Esophagus squamous epithelium (tissue), 5 donors: ENCODE measurements at places on chromosomes 2 and 18.

DNA sequence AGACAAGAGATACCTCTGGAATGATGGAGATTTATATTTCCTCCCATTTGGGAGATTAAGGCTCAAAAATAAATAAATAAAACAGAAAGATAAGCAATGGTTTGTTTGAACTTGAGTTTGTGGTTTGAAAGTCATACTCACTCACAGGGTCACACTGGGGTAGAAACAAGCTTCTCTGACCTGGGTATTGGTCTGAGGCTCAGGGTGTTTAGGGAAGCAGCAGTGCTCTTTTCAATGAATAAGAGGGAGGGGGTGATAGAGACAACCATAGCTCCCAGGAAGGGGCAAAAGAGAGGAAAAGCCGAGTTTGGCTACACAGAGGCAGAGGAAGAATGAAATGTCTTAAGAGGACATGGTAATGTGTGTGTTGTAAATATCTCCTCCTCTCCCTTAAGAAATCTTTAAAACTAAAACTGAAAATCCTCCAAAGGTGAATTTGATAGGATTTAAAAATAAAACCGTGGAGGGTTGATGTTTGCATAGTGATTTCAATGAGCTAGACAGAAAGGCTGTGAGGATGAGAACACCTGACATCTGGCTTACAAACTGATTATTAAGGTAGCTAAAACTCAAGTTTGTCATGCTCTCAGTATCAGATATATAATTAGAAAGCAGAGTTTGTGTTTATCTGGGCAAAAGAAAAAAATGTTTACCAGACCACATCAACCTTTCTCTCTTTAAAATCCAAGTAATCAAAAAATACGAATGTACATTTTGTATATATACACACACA lies 159.9 kb upstream of the TMEFF2 start:
- DNase-seq: no peak

GRCh38 chr2:232779465-232779864 lies 3.1 kb upstream of the KCNJ13 start:
- no peak for DNase-seq

GRCh38 chr2:1709946-1710560 lies 34.3 kb downstream of the PXDN start:
- DNase-seq: no peak

DNA sequence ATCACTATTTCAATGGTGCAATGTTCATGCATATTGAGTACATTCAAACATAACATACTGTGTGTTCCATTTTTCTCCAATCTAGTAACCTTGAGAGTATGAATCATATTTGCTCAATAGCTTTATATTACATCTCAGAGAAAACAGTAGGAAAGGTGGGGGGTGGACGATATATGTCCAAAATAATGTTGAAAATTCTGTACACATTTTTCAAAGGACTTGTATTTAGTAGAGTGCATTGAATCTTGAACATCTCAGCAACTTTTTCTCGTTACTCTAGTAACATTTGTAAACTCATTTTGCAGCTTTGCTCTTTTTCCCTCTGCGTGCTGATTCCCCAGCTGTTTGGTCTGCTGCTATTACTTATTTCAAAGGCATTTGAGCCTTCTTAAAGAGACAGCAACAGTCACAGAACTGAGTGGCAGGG lies 1487.0 kb downstream of the LRP1B start:
- DNase-seq: no peak

DNA sequence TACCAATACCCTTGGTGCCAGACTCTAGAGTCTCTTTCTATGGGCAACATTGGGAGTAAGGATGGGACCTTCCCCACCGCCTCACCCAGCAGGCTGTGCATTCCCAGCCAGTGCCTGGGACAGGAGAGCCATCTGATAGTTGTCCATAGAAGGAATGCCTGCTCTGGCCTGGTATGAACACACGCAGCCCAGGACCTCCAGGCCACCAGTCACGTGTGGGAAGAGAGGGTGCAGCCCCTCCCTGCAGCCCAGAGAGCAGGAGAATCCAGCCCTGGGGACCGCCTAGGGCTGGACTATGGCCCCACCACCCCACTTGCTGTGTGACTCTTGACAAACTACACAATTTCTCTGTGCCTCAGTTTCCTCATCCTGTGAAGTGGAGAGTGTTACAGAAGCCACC lies 52.5 kb upstream of the ID2 start:
- DNase-seq: no peak

DNA sequence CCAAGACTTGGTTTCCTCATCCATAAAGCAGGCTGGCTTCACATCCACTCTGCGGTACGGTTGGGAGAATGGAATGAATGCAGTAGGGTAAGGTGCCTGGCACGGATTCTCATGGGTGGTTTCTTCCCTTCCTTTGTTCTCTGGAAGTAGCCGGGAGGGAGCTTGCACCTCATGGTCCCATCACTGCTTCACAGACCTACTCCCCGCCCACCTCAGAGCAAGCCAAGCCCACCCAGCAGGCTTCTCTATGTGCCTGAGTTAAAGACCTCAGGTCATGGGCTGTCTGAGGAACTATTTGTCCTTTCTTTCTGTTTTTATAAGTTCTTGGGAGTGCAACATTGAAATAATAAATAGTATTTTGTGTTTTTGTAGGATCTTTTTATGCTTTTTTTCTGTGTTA lies 3.5 kb downstream of the DCDC2C start:
- DNase-seq: no peak

DNA sequence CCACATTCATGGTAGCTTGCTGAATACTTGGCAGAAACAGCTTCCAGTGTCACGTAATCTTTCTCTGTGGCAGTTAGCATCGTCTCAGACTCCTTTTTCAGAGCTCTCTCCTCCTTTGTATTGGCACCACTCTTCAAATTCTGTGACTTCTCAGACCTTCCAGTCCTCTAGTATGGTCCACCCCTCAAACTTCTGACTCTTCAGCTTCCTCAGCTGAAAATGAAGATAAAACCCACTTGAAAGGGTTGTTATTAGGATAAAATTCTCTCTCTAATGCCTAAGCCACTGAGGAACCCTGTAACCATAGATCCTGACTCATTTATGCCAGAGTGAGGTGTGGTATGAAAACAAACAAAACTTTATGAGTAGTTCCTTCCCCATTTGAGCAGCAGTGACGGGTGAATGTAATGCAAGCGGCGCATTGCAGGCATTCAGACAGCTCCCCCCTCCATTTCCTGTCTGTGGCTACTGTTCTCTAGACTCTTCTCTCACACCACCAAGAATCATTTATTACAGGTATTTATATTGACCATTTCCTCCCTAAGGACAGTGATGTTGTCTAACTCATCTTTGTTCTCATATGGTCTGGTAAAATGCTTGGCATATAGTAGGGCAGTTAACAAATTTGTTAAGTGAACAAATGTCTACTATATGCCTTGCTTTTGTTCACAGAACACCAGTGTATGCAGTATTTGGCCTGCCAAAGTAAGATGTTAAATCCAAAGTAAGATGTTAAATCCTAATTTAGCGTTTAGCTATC lies 35.3 kb downstream of the GALNT1 start:
- peak; percentile 7 for DNase-seq

DNA sequence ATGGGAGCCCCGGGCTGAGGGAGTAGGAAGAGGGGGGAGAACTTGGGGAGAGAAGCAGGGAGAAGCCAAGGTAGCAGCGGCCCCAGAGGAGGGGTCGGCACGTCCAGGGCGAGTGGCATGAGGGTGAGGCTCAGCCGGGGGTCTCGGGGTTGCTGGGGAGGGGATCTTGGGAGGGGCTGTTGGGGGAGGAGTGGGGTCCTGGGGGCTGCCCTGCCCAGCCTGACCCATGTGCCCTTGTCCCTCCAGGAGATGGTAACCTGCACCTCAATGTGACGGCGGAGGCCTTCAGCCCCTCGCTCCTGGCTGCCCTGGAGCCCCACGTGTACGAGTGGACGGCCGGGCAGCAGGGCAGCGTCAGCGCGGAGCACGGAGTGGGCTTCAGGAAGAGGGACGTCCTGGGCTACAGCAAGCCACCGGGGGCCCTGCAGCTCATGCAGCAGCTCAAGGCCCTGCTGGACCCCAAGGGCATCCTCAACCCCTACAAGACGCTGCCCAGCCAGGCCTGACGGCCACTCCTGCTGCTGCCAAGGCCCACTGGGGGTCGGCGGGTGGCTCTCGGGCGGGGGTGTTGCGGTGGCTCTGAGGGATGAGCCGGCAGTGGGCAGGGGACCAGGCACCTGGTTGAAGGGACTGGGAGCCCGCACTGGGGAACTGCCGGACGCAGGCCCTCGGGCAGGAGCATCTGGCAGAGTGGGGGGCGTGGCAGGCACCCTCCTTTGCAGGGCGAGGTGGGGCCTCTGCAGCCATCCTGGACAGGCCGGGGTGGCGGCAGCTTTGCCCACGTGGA lies 9.0 kb upstream of the GAL3ST2 start:
- no peak for DNase-seq

GRCh38 chr2:117774716-117775115 lies 39.8 kb upstream of the DDX18 start:
- no peak for DNase-seq

- no peak for DNase-seq
These were observed 281.1 kb downstream of the SLC4A3 start for GRCh38 chr2:219908538-219908937.

DNA sequence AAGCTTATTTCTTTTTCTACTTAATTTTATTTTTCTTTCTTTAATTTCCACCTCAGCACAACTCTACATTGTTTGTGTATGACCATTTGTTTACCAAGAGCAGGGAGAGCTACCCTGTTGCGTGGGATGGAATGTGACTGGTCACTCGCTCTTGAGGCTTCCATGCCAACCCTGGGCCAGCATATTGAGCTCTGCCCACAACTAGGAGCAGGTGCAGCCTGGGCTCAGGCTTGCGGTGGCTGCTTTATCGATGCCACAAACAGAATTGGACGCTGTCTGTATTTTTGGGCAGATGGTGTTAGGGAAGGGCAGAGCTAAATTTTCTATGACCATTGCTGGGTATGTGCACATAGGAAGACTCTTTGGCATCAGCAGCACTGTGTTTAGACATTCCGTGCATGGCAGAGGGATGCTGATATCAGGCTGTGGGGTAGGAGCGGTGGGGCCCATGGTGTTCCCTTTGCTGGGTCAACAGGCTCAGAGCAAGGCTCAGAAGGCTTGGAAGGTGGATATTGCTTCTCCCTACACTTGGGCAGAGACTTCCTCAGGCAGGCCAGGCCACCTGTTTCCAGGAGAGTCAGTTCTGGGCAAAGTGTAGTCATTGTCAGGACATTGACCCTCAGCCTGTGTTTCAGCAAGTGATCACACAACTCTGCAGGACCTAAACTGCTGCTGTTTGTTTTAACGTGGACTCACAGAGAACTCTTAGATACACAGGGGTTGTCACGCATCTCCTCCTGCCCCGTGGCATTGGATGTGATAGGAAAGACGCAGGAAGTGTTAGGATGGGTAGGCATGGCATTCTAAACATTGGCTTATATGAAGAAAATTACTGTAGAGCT lies 40.2 kb downstream of the TMEM182 start:
- DNase-seq: no peak

GRCh38 chr18:58565021-58565420 lies 63.9 kb downstream of the ALPK2 start:
- no peak for DNase-seq

DNA sequence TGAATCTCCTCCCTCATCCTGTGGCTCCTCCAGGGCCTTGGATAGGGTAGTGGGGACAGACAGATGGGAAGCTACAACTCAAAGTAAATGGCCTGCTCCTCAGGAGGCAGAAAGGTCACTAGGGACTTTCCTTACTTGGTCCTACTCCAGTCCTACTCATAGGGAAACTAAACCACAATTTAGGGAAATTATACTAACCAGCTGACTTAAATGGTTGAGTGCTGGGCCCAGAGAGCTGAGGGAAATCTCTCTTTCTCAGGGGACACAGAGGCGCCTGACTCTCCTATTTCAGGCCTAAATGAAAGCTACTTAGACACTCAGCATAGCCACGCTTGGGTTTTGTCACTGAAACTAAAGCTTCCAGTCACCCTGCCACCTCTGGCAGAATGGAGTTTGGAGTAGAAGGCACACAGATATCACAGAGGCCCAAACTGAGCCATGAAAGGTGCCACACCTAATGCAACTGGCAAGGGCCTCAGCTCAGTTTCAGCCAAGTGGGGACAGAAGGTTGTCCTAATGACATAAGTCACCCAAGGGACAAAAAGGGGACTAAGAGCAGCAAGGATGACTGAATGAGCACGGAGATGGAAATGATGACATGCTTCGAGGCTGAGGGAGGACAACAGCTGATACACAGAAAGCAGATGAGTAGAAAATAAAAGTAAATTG lies 24.0 kb downstream of the CERKL start:
- no peak for DNase-seq

DNA sequence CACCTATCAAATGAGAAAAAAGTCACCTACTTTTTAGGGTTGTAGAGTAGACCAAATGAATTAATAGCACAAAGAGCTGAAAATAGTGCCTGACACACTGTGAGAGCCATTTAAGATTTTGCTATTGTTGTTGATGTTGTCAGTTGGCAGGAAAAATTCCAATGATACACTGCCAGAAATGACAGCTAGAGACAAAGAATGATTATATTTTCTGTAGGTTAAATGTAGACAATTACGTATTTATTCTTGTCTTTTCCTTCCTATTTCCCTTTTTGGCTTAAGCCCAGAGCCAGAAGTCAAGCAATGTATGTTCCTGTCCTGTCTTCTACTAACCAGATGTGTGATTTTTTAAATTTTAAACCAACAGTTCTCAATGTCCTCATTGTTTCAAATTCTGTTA lies 17.2 kb downstream of the NRXN1 start:
- DNase-seq: no peak

- no peak for DNase-seq
These were observed 62.5 kb downstream of the CDH2 start for GRCh38 chr18:28114472-28114871.

DNA sequence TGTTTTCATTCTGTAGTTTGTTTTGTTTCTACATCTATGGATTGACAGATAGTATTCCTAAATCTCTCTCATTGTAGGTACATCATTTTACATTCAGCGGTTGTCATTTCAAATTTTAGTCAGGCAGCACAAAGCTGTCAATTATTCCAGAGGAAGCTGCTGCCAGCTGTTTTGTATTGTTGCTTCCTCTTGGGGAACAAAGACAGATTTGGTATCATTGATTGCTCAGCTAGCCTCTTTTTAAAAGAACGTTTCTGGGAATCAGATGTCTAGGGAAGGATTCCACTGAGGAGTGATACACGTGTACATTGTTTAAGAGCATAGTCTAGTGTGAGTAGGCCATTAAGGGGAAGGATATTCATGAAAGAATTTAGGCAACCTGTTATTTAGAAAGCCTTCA lies 145.8 kb downstream of the AGPS start:
- DNase-seq: no peak

- no peak for DNase-seq
These were observed 3.3 kb upstream of the HJURP start for GRCh38 chr2:233857511-233858141.

DNA sequence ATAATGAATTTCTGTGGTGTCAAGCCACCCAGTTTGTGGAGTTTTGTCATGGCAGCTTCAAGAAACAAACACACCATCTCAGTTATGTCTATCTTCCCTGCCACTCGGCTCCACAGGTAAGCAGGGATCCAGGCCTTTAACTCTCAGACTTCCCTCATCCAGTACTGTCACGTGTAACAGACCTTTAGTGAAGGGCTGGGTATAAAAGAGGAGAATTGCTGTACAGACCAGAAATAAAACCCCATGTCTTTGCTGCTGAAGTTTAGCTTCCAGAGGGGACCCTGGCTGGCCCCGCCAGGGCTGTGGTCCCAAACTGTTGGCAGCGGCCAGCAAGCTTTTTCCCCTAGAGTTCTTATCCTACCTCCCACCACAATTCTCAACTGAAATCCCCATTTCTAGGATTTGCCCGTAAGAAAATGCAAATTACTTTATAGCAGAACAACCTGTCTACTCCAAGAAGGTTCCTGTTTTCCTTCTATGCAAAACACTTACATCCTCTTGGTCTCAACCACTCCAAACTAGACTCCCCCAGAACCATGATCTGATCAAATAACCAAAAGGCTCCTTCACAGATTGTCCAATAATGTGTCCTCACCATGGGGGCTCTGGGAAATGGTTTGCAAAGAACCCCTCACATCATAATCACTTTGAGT lies 438.0 kb upstream of the ID2 start:
- no peak for DNase-seq

- no peak for DNase-seq
These were observed 60.3 kb downstream of the HPCAL1 start for GRCh38 chr2:10362898-10363454.
